Mammary epithelial cell (primary cell): ENCODE measurements at places on chromosomes 4 and X. TPM values are rescaled to one million over a fixed set of nuclear protein-coding genes. Genes with fewer than 3 reads are reported as not detected.
A peak's percentile ranks its signal among the peaks of the same experiment; 100 is the strongest.

DNA sequence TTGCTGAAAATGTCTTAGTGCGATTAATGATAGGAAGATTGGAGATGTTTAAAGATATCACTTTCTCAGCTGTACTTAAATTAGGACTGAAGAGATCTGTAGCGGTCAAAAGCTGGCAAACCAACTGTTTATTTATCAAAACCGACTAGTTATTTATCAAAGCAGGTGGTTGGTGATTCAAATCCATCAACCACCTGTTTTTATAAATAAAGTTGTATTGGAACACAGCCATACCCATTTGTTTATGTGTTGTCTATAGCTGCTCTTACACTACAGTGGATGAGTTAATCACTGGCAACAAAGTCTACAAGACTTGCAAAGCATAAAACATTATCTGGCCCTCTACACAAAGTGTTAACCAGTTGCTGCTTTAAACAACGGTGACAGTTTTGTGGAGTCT, 76.8 kb downstream of the IL15 start:
- DNase-seq: no peak

GRCh38 chr4:6727081-6727942, 11.3 kb downstream of the BLOC1S4 start:
- DNase-seq: no peak

DNA sequence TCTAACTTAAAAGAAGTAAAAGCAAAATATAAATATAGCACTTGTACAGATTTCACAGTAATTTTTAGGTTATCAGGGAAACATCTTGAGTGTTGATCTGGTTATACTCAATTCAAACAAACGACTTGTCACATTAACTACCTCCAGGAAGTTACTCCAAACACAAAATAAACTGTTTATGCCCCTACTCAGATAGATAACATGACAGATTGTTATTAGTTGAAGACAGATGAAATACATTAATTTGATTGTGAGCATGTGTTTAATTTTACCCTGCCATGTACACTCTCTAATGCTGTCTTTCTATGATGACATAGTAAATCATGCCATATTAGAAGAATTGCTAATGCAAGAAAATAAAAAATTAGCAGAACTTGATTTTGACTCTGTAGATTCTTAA, 88.0 kb downstream of the RAB28 start:
- DNase-seq: no peak

SYP gene
- total RNA-seq: 0.45 and 0.49 TPM in 2 replicates

DNA sequence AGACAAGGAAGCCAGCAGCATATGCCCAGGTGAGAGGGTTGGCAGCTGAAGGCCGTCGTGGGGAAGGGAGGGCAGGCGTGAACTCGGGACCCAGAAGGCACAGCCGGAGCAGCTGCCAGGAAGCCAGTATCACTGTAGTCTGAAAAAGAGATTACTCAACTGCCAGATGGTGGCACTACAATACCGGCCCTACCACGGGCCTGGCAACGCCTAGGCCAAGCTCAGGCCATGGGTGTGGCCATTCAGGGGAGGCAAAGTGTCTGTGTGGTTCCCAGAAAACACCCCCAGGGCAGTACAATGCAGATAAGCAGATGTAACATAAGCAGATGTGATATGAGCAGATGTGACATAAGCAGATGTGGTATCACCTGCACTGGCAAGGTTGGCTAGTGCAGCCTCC, 236.0 kb downstream of the AFAP1 start:
- no peak for DNase-seq

CXCL11 gene
- total RNA-seq: not detected

- no peak for DNase-seq
Measured at GRCh38 chr4:33184657-33185290, 2464.6 kb downstream of the PCDH7 start.

DNA sequence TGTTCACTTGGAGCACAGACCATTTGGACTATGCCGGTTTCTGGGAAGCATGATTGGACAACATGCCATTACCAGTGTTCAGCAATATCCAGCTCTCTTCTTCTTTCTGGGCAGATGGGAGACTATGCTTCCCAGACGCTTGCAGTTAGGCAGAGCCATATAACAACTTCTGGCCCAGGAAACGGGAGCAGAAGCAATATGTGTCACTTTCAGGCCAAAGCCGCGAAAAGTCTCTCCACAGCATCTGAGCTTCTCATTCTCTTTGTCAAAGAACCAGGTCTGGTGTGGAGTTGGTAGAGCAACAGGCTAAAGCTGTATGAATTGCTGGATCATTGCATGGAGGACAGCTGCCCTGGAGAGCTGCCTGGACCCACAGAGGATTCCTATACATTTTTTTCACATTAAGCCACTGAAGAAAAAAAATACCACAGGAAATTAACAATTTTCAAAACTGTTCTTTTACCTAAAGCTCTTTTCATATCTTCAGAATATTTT, 131.4 kb upstream of the FRG1 start:
- no peak for DNase-seq

DNA sequence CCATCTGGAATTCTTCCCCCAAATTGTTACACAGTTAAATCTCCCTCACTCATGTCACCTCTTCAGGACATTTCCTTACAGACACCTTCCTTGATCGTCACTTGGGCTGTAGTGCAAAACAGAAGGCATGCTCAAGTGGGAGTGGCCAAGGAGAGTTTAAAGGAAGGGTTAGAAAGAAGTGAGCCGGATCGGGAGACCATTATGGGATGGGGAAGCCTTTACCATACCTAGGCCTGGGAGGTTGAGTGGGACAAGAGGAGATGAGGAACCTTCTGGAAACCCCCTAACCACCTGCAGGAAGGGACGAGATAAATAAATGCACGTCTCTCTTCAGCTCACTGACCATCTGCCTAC, 102.7 kb downstream of the UCHL1 start:
- no peak for DNase-seq

- peak; percentile 40 for DNase-seq
Measured at GRCh38 chr4:73718375-73719373, 21.7 kb upstream of the CXCL8 start.

DNA sequence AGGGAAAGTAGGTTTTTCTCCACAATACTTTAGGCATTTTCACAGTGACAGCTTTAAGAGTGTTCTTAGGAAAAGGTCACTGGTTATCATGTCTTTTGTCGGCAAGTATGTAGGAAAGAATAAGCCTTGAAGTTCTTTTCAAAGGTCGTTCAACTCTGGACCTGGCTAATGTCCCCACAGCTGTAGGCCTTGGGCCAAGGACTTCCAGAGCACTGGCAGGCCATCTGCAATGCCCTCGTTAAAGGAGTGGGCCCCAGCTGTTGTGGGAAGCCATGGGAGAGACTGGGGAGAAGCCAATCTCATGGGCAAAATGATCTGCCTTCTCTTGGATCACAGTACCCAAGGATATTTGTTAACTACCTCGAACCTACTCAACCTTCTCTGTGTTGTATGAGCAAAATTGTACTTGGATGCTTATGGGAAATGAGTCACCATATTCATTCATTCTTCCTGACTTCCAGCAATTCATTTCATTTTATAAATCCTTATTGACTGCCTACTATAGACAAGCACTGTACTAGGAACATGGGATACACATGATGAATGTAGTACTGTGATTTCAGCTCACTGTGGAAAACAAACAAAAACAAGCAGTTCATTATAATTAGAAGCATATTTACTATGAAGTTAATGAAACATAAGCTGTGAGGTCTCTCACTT, 141.1 kb upstream of the KIT start:
- no peak for DNase-seq

DNA sequence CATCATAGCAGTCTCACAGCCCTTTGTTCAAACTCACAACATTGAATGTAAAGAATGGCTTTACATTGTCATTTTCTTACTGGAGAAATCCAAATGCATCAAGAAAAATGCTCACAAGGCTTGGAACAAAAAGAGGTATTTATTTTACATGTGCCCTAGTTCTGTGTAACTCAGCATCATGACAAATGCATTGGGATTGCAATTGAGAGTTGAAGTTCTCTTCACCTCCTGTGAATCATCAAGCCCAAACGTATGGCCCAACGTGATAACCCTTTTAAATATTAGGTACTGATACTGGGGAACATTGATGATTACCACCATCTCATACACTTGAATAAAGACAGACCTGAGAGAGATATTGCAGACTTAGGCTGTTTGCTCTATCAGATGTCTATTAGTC, 61.6 kb downstream of the GASK1B start:
- peak; percentile 19 for DNase-seq

RNF128 gene
- total RNA-seq: 25.3 TPM

DNA sequence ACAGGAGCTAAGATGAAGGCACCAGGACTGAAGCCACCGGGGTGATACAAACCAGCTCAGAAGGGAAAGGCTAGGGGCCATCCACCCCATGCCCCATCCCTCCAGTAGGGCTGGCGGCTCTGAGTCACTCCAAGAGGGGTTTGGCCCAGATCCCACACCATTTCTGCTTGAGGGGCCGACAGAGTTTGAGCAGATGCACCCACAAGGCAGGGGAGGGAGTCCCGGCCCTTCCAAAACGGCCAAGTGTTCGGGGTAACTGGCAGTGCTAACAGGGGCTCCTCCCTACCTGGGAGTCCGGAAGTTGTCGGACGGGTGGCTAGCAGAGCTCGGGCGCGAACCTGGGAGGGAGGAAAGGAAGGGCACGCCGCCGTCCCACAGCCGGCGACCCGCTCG, 412 bp downstream of the SLC10A3 start:
- DNase-seq: peak; percentile 34

DNA sequence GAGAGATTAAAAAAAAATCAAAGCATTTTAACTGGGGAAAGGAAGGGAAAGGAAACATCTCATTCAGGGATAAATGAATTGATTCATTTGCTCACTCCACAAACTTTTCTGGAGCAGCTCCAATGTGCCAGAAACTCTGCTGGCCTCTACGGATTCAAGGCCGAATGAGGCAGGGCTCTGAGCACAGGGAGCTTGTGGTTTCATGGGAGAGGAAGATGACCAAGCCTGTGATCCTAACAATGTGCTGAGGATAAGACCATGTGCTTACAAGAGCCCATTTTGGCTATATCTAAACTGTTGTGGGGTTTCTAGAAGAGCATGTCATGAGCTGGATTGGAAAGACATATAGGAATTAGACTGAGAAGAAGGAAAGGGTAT, 137.5 kb downstream of the ZNF674 start:
- no peak for DNase-seq

DNA sequence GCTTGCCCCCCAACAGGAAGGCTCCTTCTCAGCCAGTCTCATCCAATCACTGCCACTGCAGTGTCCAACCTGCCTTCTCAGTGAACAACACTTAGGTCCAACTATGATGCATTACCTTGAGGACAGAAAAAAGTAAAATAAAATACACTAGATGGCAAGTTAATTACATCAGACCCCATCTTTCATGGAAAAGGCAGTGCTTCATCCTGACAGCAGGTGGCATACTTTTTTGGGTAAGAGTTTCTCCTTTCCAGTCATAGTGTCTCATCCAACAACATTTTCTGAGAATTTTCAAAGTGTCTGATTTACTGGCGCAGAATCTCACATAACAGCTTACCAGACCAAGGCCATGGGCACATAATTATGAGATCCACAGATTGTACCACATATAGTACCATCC, 1742.8 kb downstream of the PCDH7 start:
- DNase-seq: no peak

DNA sequence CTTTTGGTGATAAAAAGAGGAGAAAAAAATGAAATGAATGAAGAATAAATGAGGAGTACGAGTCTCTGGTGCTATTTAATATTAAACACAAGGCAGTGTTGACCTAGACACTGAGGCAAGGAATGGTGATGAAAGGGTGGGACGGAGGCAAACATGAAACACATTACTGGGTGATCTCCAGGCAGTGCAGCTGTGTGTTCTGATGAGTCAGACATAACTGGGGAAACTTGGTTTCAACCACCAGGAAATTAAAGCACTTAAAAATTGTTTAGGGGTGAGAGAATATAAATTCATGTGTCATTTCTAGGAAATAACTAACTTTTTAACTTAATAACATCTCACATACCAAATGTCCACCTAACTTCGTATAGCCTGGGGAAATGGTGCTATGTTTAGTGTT, 19.7 kb upstream of the CXCL6 start:
- DNase-seq: peak; percentile 92

ATOH1 gene
- total RNA-seq: not detected

DNA sequence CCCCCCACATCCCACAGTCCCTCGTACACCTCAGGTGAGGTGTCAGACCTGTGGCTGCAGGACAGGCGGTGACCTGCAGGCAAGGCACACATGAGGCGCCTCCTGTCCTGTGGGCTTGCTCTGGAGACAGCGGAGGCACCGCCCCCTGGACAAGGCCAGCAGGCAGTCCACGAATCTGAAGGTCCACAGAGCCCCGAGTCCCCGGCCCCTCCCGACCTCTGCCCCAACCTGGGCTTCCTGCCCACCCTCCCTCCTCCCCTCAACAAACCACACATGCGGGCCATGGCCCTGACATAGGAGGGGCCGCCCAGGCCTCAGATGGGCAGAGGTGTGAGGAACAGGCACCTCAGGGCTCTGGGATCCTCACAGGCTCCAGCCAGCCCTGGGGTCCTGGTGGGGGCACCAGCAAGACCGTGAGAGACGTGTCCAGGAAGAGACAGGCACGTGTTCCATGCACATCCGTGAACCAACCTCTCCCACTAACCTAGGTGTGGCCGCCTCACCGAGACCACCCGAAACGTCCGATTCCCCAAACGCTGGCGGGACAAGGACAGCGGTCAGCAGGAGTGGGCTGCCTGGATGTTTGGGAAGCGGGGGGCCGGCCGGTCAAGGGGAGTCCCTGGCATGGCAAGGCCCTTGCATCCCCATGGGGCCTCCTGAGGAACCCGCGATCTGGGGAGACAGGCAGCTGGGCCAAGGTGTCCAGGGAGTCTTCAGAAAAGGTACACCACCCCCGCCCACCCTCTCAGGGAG, 25.8 kb downstream of the CTBP1 start:
- no peak for DNase-seq

DNA sequence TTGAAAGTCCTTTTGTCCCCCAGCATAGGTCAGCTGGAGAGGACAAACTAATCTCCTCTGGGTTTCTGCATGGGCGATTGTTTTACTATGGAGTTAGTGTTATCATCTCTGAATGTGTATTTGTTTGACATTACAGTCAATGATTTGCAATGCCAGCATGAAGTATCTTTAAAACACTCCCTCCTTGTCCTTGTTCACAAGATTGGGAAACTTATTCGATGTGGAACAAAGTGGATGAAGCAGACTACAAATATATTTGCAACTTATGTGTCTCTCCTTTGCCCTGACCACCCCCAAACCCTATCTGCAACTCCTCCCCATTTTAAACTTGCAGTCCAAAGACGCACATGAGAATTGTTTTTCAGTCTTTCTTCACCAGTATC, 1.5 kb upstream of the PITX2 start:
- DNase-seq: no peak

DNA sequence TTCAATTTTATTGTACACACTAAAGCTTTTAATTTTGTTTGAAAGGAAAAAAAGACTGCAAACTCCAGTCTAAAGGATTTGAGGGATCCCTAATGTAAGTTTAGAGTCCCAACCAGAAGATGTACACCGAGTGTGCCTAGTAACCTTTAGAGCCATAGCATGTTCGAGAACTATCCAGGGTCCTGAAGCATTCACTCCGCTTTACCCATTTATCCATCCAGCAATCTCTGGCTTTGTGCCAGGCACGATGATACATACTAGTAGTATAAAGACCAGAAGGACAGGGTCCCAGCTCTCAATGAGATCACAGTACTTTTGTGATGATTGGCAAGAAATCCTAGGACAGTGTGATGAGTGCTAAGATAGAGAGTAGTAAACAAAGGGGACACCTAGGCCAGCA, 168.7 kb downstream of the STK32B start:
- peak; percentile 22 for DNase-seq

TAF9B gene
- 18.2 TPM for total RNA-seq

YTHDC1 gene
- total RNA-seq: 88.6 and 132 TPM in 2 replicates

- no peak for DNase-seq
Measured at GRCh38 chr4:36208893-36209473, 35.3 kb downstream of the ARAP2 start.

SLC9B1 gene
- total RNA-seq: 0.17 TPM

UGT8 gene
- total RNA-seq: 14.2 TPM

CSAG1 gene
- total RNA-seq: not detected

- DNase-seq: peak; percentile 14
Measured at GRCh38 chrX:140572724-140573123, 67.9 kb upstream of the SOX3 start.
